Stimulated activated CD8-positive, alpha-beta memory T cell treated with anti-CD3 and anti-CD28 coated beads, Interleukin-2, amount 100 ng/mL, for 1 hour (primary cell): ENCODE measurements at places on chromosomes 3 and 15.

DNA sequence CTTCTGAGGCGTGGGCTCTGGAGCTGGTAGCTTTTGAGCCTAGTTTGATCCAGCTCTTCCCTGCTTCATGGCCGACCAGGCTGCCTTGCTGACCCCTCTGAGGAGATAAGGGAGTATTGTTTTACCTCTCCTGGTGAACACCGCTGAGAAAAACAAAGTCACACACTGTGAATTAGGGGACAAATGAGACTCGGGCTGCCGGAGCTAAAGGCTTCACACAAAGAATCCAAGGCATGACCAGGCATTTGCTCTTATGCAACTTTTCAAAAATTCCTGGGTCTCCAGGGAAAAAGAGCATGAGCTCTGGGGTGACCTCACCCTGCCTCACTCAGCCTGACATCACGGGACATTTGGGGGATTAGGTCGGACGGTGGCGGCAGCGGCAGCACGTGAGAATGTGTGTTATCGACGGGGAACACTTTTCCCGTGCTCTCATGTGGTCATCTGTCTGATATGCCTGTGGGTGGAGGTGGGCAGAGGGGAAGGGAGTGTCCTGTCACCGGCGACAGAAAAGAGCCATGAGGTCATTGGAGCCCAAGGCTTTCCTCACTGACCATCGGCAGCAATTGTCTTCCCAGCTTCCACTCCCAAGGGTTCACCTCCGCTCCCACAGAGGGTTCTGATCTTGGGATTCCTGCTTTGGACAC is 61.0 kb downstream of the TMEM44 start:
- no peak for DNase-seq

GRCh38 chr15:68993276-68993675 is 21.2 kb upstream of the NOX5 start:
- DNase-seq: no peak

DNA sequence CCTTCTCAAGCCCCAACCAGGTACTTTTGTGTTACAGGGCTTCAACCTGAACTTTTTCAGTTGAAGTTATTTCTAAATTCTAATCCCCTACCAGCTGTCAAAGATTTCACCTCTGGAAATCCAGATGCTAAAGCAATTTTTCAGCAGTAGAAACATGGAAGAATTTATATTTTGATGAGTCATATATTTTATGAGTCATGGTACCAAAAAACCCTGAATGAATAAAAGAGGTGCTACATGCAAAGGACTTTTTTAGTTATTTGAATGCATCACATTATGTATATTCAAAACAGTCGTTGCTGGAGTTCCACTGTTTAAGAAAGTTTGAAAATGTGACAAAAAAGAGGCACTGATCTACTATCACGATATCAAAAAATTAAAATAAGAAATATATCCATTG is 96.0 kb upstream of the ZNF385D start:
- no peak for DNase-seq

DNA sequence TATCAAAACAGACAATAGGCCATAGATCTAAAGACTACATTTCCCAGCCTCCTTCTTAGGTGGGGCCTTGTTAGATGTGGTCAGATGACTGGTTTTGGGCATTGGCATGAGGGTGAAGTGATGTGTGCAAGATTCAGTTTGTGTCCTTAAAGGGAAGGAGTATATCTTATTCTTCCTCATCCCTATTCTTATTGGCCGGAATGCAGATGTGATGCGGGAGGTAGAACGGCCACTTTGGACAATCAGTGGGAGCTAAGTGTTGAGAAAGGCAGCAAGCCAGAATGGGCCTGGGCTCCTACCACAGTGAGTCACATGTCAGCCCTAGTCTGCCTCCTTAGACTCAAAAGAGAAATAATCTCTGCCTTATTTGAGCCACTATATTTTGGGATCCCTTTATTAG is 89.8 kb upstream of the MEX3B start:
- no peak for DNase-seq

DNA sequence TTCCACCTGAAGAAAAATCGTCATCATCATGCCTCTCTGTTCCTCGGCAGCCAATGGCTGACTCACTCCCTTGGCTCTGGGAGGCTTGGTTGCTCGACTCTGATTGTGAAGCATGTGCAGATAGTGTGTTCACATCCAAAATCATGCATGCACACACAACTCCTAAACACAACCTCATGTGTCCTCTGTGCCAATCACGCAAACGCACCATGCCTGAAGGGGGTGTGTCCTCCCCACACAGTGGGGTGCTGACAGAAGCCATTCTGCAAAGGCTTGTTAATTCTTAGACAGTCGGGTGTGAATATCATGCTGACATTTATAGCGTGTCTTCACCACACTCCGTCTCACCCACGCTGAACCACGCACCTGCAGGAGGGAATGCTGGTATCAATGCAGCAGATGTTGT is 11.4 kb upstream of the CCDC174 start:
- DNase-seq: no peak

DNA sequence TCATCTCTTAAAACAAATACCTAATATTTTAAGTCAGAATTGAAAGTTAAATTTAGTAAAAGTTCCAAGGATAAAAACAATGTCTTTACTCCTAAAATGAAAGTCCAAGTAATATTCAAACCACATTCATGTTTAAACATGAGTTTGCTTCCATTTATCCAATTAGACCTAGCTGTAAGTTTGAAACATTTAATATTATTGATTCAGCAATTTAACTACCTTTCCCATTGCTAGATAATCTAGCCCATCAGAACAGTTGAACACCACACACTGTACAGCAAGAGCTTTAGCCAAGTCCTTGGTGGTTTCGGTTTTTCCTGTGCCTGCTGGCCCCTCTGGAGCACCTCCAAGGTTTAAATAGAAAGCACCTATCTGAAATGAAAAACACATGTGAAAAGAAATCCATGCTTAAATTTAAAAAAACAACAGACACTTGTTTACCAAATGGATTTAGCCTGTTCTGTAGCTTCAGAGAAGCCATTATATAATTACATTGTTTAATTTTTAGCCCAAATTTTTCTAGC is 97.8 kb downstream of the DNAH12 start:
- no peak for DNase-seq

- no peak for DNase-seq
Measured at GRCh38 chr15:68279779-68280753, 2.5 kb downstream of the FEM1B start.

DNA sequence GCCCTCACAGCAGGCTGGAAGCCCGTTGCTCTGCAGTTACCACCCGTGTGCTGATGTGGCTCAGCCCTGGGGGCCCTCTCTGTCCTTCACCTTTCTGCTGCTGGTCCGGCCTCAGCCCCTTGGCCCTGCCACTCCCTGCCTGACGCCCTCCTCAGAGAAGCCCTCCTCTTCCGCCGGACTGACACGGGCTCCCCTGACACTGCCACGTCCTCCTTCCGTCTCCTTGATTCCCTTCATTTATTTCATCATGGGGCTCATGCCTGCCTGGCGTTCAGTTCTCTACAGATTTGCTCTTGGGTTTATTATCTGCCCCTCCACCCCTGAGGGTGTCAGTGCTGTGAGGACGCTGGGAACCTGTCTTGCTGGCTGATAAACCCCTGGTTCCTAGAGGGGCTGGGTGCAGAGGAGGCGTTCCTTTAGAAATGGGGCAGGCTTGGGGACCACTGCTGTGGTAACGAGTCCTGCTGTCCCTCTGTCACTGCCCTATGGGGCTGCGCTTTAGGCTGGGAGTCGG is 19.6 kb downstream of the FBLN2 start:
- DNase-seq: no peak

- DNase-seq: no peak
Measured at GRCh38 chr15:69979262-69979661, 118.5 kb downstream of the TLE3 start.

DNA sequence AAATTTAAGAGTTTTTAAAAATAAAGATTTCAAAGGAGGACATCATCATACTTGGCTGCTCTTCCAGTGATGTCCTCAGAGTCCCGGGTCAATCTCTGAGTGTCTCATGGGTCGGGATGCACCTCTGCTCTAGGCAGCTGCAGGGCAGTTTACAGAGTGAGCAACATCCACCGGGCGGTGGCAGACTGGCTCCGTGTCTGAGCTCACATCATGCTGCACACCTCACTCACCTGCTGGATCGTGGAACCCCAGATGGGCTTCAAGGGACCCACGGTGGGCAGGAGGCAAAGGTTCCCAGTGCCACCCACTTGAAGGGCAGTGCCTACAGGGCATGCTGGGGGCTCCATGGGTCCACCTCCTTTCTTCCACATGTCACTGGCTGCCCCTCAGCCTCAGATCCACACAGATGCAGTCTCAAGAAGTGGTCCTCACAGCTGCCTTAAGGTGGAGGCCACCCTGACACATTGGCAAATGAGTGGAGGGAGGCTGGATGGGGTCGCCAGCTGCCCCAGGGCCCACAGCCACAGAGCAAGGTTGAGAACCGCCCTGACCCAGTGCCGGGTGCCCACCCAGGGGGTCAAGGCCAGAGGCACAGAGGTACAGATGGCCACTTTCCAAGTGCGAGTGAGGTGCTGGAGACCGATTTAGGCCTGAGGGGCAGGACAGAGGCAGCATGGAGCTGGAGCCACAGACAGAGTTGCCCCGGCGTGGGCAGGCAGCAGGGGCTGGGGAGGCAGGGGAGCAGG is 25.2 kb downstream of the CYFIP1 start:
- no peak for DNase-seq

- DNase-seq: no peak
Measured at GRCh38 chr3:105385179-105385578, 18.5 kb downstream of the ALCAM start.

- DNase-seq: no peak
Measured at GRCh38 chr3:133127381-133127780, 89.2 kb downstream of the TMEM108 start.

DNA sequence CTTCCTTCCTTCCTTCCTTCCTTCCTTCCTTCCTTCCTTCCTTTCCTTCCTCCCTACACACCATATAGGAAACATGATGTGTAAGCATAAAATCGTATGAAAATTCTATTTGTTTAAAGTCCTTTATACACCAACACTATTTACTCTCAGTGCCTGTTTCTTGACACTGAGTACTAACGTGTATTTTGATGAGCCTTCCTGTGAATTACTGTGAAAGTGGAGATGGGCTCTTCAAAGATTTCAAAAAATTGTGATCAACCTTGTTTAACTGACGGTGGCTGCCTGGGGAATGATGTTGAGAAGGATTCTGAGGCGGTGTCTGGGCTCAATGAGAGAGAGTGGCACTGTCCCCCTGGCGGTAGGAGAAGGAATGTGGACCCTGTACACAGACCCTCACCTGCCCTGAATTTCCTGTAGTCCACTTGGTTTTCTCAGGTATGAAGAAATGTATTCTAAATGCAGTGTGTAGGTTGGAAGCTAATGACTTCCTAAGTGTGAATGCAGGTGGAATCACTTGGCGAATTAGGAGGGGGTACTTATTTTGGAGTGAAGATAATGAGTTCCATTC is 237.9 kb downstream of the GAP43 start:
- DNase-seq: no peak

GRCh38 chr3:32245200-32245599 is 6.7 kb downstream of the CMTM8 start:
- no peak for DNase-seq

GRCh38 chr3:186185194-186185787 is 76.4 kb upstream of the ETV5 start:
- no peak for DNase-seq

DNA sequence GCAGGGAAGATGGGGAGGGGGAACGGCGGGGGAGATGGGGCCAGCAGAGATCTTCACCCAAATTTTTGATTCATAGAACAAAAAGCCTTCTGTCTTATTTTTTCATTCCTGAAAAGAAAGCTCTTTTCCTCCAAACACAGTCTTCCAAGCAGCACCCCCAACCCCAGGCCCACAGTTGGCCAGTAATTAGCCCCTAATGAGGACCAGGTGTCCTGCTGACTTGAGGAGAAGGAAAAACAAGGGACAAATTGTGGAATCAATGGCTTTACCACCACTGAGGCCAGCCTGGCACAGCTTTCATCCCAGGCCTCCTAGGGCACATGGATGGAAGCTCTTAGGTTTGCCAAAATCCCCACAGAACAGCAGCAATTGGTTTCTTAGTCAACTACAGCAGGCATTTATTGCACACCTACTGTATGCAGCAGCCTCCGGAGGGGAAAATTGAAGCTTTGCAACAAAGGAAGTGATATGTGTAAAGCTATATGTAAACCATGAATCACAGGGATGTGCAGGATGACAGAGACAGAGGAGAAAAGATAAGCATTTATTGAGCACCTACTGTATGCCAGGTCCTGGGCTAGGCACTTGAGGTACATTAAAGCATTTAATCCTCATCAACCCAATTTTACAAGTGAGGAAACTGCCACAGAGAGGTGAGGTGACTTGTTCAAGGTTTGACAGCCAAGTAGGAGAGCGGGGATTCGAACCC is 199.5 kb downstream of the TBC1D2B start:
- no peak for DNase-seq

DNA sequence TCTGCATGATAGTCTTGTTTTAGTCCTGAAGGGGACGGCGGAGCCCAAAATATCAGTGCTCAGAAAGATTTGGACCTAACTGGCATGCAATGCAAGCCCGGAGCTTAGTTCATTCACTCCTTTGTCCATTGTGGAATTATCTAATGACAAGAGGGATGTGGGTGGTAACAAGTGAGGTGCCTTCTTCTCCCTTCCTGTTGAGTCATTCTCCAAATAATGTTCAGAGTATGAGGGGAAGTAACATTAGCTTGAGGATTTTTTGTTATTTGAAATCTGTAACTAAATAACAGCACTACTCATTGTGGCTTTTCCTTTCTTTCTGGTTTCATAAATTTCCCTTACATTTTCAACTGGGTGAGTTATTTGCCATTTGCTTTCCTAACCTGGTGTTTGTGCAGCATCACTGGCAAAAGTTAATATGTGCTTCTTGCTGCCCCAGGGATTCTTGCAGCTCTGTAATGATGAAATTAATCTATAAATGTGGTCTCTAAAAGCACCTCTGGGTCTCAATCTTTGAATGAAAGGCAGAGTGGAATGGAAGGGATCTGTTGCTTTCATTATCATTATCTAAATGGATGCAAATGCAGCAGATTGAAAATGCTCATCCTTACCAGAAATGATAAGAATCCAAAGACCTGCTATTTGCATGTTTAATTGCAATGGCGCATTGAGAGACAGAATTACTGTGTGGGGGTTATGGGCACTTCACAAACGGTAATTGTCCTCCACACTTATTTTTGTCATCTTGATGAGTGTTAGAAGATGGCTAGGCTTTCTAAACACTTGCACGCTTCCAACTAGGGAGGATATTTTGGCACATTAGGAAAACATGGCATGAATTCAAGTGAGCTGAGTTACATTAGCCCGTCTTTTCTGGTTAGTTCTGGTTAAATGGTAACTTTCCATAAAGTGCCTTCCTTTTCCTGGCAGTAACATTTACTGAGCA is 89.9 kb upstream of the MITF start:
- no peak for DNase-seq

- no peak for DNase-seq
Measured at GRCh38 chr3:150411106-150411460, 3.0 kb downstream of the TSC22D2 start.

- DNase-seq: no peak
Measured at GRCh38 chr3:16429086-16429485, 84.4 kb downstream of the RFTN1 start.
